Glutamatergic neuron (in vitro differentiated cells): ENCODE measurements at places on chromosomes 11 and 22.
A peak's percentile ranks its signal among the peaks of the same experiment; 100 is the strongest.

DNA sequence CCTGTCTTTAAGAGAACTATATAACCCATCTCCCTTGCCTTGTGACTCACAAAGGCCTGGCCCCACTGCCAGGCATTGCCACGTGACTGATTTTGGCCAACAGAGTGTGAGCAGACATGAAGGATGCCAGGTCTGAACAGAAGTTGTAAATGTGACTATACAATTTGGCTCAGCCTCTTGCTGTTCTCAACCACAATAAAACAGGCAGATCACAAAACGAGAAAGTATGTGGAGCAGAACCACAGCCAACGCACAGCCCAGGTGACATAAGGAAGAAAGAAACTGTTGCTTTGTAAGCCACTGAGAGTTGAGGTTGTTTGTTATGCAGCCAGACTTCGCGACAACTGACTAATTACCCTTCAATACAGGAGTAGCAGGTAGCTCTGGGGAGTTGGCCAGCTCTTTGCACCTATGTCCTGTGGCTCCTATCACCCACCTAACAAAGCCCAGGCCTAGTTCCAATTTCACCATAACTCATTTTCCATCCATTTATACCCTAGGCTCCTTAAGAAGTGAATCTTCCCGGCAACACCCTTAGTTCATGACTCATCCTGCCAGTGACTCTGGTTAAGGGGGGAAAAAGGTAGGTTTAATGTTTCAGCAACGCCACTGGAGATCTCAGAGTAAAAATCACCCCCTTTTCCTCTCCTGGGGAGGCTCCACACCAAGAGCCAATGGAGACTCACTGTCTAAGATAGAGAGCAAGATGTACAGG lies 53.7 kb downstream of the GALNT18 start:
- H3K27me3 ChIP-seq: peaks cover 4% of the 10 kb centered on the region
- H3K4me3 ChIP-seq: no peak overlapping the region
- DNase-seq: no peak
- no peak overlapping the region for H3K27ac ChIP-seq

DNA sequence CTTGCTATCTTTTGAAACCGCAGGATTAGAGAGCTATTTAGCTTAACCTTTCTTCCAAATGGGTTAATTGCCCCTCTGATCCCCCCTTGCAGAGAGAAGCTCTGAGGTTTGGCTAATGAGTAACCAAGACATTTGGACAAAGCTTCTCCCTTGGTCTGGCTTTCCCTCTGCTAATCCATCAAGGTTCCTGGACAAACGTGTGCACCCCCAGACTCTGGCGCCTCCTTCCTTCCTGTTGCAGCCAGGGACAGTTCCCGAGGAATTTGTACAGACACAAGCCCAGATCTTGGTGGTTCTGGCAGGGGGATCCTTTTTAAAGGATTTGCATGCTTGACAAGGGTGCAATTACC lies 1.6 kb downstream of the KIAA1671 start:
- peak overlapping the region; percentile 43 for H3K27ac ChIP-seq
- H3K4me1 ChIP-seq: peaks cover 9% of the 10 kb centered on the region
- H3K4me3 ChIP-seq: peak overlapping the region; percentile 56
- DNase-seq: no peak
- H3K27me3 ChIP-seq: peaks cover 8% of the 10 kb centered on the region

DNA sequence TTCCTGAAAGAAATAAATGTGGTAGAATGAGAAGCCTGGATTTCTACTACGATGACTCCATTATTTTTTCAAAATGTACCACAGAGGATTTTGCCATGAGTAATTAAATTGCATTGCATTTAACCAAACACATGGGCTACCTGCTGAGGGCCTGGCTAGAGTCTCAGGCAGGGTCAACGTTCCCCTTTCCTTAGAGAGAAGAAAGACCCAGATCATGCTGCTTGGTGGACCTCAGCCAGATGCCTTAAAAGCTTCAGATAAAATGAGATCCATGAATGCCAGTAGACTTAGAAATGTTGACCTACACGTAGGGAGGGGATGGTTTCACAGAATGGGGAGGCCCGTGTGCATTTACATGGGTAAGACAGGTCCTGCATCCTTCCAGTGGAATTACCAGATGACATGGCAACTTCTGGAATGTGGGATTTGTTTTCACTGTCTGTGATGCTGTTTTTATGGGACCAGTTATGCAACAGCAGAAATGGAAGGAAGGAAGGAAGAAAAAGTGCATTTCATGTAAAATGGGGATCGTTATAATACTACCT lies 1069.4 kb downstream of the NTM start:
- no peak for DNase-seq
- H3K36me3 ChIP-seq: no peaks in the 10 kb centered on the region
- H3K27ac ChIP-seq: no peak overlapping the region
- H3K4me1 ChIP-seq: no peaks in the 10 kb centered on the region
- H3K4me3 ChIP-seq: no peak overlapping the region
- peaks cover 3% of the 10 kb centered on the region for H3K27me3 ChIP-seq

DNA sequence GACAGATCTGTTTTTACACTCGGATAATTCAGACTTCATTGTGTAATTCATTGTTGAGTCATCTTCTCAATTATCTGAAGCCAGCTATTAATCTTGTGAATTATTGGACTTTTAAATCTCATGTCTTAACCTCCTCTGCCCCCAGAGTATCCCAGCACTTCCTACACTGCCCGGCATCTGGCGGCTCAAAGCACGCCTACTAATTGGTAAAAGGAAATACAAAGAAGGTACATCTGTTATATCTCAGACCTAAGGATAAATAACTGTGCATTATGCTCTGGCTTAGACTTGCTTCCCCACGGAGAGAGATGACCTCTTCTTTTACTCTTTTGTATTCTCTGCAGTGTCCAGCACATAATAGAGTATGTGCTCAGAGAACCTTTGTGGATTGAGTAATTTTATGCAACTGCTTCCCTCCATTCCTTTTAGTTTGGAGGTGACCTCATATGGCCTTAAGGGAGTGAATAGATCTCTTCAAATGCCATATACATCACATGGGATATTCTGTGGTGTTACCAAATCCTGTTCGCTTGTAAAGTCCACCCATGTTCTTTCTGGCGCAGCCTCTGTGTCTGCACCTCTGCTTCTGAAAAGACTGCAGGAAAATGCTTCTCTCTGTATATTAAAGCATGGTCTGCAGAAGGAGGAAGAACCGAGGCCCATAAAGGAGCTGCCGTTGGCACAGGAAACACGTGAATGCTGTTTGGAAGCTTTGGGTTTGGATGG lies 125.6 kb upstream of the SORL1-AS1 start:
- H3K27ac ChIP-seq: peak overlapping the region; percentile 69
- no peak for DNase-seq
- H3K4me3 ChIP-seq: no peak overlapping the region
- H3K27me3 ChIP-seq: peaks cover 4% of the 10 kb centered on the region
- H3K36me3 ChIP-seq: peaks cover 11% of the 10 kb centered on the region

GRCh38 chr22:44943701-44944324 lies 66.0 kb downstream of the PHF21B start:
- peaks cover 19% of the 10 kb centered on the region for H3K4me1 ChIP-seq
- no peaks in the 10 kb centered on the region for H3K36me3 ChIP-seq
- H3K27me3 ChIP-seq: peaks cover 8% of the 10 kb centered on the region
- H3K4me3 ChIP-seq: no peak overlapping the region
- DNase-seq: no peak

GRCh38 chr11:45145379-45146071 lies 914 bp upstream of the PRDM11 start:
- peak overlapping the region; percentile 41 for H3K27ac ChIP-seq
- no peaks in the 10 kb centered on the region for H3K36me3 ChIP-seq
- H3K27me3 ChIP-seq: peaks cover 2% of the 10 kb centered on the region
- H3K4me3 ChIP-seq: peak overlapping the region; percentile 87
- DNase-seq: peak; percentile 60

GRCh38 chr22:34645375-34645774 lies 420.6 kb upstream of the ISX start:
- no peak overlapping the region for H3K4me3 ChIP-seq
- no peaks in the 10 kb centered on the region for H3K27me3 ChIP-seq
- no peak overlapping the region for H3K27ac ChIP-seq
- no peak for DNase-seq
- no peaks in the 10 kb centered on the region for H3K4me1 ChIP-seq

DNA sequence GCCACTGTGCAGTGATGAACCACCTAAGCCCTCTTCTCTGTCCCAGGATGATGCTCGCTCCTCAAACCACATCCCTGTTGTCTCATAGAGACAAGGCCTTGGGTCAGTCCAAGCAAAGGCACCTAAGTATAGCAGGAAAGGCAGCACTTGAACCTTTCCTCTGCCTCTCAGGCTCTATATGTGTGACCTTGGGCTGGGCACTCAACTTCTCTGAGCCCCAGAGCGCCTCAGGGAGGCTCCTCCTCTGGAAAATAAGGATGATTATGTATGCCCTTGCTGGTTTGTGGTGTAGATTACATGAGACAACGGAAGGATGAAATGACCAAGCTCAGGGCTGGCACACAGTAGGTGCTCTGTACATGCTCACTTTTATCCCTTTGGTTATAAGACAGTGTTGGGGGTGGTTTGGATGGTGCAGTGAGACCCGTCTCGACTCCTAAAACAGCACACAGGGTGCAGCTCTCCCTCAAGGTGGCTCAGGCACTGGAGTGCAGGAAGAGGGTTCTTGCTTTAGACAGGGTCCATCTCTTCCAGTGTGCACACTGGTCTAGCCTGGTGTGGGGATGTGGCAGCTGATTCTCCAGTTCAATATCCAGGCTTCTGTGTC lies 40.2 kb upstream of the ACCSL start:
- H3K4me3 ChIP-seq: no peak overlapping the region
- H3K36me3 ChIP-seq: no peaks in the 10 kb centered on the region
- H3K4me1 ChIP-seq: peaks cover 21% of the 10 kb centered on the region

DNA sequence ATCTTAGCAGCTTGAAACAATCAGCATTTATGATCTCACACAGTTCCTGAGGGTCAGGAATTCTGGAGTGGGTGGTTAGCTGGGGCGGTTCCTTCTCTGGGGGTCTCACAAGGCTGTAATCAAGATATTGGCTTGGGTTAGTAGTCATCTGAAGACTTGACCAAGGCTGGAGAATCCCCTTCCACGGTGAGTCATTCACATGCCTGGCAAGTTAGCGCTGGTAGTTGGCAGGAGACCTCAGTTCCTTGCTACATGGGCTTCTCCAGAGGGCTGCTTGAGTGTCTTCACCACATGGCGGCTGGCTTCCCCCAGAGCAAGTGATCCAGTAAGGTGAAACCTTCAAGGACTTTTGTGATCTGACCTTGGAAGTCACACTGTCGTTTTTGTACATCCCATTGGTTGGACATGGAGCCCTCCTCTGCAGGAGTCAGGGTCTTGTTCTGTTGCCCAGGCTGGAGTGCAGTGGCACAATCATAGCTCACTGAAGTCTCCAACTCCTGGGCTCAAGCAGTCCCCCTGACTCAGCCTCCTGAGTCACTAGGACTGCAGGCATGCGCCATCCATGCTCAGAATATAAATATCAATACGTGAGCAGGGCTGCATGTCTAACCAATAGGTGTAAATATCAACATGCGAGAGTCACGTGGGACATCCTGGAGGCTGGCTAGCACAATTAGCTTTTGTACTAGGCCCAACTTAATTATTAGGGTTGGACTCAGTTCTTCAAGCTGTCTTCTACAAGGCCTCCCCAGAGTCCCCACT lies 7.2 kb upstream of the NIPSNAP1 start:
- H3K4me1 ChIP-seq: no peaks in the 10 kb centered on the region
- no peak for DNase-seq
- no peaks in the 10 kb centered on the region for H3K36me3 ChIP-seq
- H3K27ac ChIP-seq: no peak overlapping the region
- no peak overlapping the region for H3K4me3 ChIP-seq

- H3K36me3 ChIP-seq: no peaks in the 10 kb centered on the region
- H3K4me3 ChIP-seq: no peak overlapping the region
- H3K27me3 ChIP-seq: peaks cover 11% of the 10 kb centered on the region
Observed at GRCh38 chr11:8370812-8371515, 107.3 kb upstream of the LMO1 start.

GRCh38 chr11:5229796-5230195 lies 2.9 kb upstream of the HBB start:
- no peaks in the 10 kb centered on the region for H3K27me3 ChIP-seq
- no peak for DNase-seq
- no peaks in the 10 kb centered on the region for H3K36me3 ChIP-seq
- no peaks in the 10 kb centered on the region for H3K4me1 ChIP-seq
- no peak overlapping the region for H3K27ac ChIP-seq

- no peak for DNase-seq
- H3K4me1 ChIP-seq: peaks cover 10% of the 10 kb centered on the region
- H3K36me3 ChIP-seq: no peaks in the 10 kb centered on the region
- no peak overlapping the region for H3K4me3 ChIP-seq
- H3K27me3 ChIP-seq: no peaks in the 10 kb centered on the region
- H3K27ac ChIP-seq: no peak overlapping the region
Observed at GRCh38 chr22:42997582-42998090, 17.3 kb downstream of the PACSIN2 start.

GRCh38 chr22:31081963-31082605 lies 966 bp downstream of the SMTN start:
- peaks cover 3% of the 10 kb centered on the region for H3K4me1 ChIP-seq
- H3K4me3 ChIP-seq: peak overlapping the region; percentile 53
- H3K36me3 ChIP-seq: no peaks in the 10 kb centered on the region
- DNase-seq: no peak
- no peak overlapping the region for H3K27ac ChIP-seq

- H3K4me3 ChIP-seq: no peak overlapping the region
- H3K4me1 ChIP-seq: no peaks in the 10 kb centered on the region
- no peaks in the 10 kb centered on the region for H3K36me3 ChIP-seq
- no peak for DNase-seq
- H3K27ac ChIP-seq: no peak overlapping the region
- H3K27me3 ChIP-seq: no peaks in the 10 kb centered on the region
Observed at GRCh38 chr11:30553521-30554110, 32.5 kb downstream of the MPPED2 start.

DNA sequence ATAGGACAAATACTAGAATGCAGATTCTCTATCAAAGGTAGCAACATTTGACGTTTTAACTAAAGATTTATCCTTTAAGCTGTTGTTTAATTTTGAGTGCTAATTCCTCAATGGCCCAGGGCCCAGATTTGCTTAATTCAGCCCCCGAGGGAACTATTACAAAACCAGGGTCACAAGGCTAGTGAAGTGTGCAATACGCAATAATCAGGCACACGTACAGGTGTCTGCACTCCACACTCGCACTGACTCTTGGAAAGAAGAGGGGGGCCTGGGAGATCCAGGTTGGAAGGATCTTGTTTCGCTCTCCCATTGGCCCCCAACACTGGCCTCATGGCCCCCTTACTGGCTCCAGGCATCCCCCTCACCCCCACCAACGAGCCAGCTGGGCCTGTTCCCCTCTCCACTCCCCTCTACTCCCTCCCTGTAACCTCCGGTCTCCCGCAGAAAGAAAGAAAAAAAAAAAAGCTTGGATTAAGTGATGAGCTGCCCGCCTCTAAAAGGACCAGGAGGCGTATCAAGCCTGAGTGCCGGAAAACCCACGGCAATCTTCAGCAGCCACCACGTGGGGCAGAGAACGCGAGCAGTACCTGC lies 2.2 kb upstream of the KIRREL3 start:
- H3K27ac ChIP-seq: peak overlapping the region; percentile 45
- no peak for DNase-seq
- peaks cover 12% of the 10 kb centered on the region for H3K4me1 ChIP-seq
- no peak overlapping the region for H3K4me3 ChIP-seq

- no peaks in the 10 kb centered on the region for H3K36me3 ChIP-seq
- no peak overlapping the region for H3K27ac ChIP-seq
- no peak overlapping the region for H3K4me3 ChIP-seq
- no peaks in the 10 kb centered on the region for H3K4me1 ChIP-seq
- H3K27me3 ChIP-seq: no peaks in the 10 kb centered on the region
Observed at GRCh38 chr11:24422376-24422775, 74.5 kb upstream of the LUZP2 start.
